Cortex of kidney (tissue), 1 donor: ENCODE measurements at places on chromosomes 7 and 10.

GRCh38 chr10:28796606-28797512, 119.5 kb downstream of the BAMBI start:
- no peak for DNase-seq

GRCh38 chr10:33126742-33127141, 168.7 kb upstream of the ITGB1 start:
- DNase-seq = no peak

DNA sequence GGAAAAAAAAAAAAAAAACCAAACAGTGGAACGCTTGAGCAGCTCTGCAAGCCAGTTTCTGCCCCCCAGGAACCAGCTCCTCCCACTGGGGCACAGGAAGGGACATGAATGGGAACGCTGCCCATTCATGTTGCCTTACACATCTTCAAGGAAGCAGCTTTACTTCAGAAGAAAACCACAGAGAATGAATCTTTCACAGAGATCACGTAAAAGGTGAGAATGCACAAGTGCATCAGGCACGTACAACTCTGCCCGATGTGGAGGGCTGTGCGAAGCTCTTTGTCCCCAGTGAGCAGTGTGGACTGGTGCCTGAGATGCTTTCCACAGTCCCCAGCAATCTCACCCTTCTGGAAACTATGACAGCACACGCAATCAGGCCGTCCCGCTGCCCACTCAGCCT, 106.2 kb downstream of the DLG5 start:
- DNase-seq = no peak

DNA sequence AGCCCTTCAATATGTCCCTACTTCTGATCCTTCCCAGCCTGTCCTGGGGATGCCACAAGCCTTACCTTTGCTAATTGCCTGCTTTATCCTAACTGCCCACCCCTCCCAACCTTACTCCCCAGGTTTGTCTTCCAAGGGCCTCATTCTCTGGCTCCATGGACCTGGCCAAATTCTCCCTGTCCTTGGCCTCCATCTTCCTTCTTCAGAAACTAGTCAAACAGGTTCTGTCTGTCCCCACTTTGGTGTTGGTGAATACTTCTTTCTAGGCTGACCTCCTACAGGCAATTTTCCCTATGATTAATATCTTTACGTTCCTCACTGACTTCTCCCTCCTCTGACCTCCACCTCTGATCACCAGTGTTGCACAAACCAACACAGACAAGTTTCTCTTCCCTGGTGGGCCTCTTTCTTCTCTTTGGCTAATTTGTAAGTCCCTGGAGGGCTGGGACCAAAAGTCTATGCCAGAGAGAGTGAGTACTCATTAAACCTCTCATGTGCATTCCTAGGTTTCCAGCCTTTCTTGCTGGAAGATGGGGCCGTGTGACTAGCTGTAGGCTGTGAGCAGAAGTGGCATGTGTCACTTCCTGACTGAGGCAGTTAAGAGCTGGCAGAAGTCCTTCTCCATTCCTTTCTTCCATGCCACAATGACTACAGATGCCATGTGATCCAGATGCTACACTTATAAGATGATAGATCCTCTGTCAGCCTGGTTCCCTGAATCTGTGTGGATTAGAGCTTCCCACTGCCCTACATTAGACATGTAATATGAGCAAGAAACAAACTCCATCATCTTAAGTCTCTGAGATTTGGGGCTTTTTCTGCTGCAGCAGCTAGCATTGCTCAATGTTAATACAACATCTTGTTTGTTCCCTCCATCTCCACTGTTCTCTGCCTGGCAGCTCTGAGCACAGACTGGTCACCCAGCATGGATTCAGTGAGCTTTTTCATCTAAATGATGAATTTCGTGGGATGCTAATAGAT, 382.7 kb downstream of the RPS24 start:
- no peak for DNase-seq

DNA sequence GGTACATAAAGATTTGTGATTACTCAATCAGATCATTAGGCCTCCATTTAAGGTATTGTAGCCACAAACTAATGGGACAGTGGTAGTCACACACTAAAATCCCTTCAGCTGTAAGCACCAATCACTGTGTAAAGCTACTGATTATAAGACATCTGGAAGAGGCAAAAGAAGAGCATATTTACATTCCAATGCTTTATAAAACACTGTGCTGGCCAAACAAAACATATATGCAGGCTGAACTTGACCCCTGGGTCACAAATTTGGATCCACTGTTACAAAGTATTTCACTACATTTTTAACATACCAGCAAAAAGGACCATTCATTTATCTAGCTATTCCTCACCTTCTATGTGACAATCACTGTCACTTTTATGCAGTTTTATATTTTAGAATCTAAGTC, 41.4 kb upstream of the ANLN start:
- DNase-seq = no peak

DNA sequence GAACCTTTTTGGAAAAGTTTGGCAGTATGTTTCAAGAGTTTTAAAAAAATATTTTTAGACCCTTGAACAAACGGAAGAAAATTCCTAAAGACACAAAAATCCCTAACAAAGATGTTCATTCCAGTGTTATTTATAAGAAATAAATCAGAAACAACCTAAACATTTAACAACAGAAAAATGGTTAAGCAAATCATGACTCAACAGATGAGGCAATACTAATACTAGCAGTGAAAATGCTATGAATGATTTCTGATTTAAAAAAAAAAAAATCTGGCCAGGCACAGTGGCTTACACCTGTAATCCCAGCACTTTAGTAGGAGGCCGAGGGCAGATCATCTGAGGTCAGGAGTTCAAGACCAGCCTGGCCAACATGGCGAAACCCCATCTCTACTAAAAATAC, 61.0 kb downstream of the ARHGAP12 start:
- DNase-seq = no peak

- no peak for DNase-seq
Measured at GRCh38 chr7:80859272-80859970, 59.4 kb downstream of the SEMA3C start.

DNA sequence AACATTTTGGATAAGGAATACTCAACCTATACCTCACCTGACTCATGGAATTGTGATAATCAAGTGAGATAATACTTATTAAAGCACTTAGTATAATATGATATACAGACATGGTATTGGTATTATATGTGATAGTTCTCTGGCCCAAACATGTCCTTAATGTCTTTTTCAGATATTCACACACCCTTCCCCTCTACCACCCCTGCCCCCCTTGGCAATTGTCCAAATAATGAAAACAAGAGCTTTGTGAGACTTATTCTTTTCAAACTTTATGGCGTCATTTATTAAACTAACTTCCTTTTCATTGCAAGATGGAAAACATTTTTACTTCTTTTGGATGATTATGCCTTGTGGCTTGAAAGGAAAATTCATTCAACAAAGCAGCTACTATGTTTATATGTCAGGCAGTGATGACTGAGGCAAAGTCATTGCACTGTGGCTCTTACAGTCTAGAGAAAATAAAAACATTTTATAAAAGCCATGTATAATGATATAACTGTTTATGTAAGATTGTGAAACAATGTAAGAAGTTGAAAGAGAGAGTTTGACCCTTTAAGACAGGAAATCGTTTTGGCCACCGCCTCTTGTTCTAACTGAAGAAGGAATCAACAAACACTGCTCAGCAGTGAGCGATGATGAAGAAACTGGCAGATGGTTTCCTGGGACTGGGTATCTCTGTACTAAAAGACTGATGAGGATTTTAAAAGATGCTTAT, 27.4 kb downstream of the MINPP1 start:
- DNase-seq = no peak

DNA sequence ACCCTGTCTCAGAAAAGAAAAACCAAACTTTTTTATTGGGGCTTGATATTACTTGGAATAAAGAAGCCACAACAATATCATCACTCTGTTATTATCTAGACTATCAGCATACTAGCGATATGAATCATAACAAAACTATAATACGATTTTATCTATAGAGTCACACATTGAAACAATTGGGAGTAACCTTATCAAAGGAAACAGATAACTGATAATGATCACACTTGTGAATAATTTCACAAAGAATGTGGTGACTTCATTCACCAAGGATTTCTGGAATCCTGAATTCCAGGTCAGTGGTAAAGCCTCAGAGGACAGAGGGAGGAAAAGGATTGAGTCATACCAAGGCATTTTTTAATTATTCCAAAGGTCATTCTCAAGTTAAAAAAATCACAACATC, 32.1 kb upstream of the NMT2 start:
- no peak for DNase-seq

DNA sequence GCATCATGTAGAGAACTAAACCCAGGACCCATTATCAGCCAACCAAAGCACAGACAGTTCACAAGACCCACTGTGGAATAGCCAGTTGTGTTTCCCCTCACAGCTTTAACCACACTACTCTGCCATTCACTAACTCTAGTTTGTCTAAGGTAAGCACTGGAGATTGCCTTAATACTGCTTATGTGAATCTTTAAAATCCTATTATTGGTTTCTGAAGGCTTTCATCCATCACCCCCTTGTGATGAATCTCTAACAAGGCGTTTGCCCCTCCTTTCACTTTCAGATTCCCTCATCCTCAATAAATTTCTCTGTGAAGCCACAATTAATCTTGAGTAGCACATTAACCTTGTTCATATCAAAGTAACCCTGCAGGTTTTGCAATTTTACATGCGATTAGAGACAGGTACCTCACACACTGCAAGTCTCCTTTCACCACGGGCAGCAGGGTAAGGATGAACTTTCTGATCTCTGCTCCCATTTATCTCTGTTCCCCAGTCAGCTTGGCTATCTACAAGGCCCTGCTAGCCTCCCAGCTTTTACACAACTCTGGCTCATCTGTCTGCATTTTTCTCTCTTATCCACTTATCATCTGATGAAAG, 785.6 kb downstream of the REEP3 start:
- DNase-seq = no peak

- no peak for DNase-seq
Measured at GRCh38 chr10:117757086-117757720, 214.7 kb downstream of the EMX2 start.

GRCh38 chr10:79184145-79184625, 115.4 kb downstream of the ZMIZ1 start:
- DNase-seq = no peak

DNA sequence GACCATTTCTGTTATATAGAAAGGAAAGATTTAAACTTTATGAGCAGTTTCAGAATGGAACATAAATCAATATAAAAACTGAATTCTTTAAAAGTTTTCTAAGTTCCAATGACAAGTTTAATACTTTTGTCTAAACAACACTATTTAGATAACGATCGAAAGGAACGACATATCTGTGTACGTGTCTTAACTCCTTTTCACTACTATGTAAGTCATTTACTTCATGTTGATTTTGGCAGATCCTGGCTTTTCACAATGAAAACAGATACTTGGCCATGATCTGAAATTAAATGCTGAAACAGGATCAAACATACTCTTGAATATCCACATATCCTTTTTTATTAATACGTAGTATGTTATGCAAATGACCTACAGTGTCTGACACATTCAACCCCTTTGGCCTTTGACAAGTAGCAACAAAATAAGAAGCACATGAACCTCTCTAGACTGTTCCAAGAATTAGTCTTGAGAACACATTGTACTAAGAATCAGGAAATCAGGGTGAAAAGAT, 41.9 kb downstream of the RNLS start:
- DNase-seq = no peak

- no peak for DNase-seq
Measured at GRCh38 chr10:8874972-8875371, 820.5 kb downstream of the GATA3 start.

DNA sequence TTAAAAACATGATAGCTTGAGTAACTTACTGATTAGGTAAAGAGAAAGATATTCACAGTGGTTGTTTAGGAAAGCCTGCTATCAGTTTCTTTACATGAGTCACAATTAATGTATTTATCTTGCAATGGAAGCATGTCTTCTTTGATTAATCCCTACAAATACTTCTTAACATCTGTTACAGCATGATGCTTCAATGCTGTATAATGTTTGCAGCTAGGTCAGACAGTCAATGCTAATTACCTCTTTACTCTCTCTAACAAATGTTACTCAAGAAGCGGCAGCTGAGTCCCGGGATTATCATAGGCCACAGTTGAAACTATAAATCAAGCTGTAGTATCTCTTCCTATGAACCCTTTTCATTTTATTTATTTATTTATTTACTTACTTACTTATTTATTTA, 33.2 kb downstream of the ACBD5 start:
- no peak for DNase-seq

DNA sequence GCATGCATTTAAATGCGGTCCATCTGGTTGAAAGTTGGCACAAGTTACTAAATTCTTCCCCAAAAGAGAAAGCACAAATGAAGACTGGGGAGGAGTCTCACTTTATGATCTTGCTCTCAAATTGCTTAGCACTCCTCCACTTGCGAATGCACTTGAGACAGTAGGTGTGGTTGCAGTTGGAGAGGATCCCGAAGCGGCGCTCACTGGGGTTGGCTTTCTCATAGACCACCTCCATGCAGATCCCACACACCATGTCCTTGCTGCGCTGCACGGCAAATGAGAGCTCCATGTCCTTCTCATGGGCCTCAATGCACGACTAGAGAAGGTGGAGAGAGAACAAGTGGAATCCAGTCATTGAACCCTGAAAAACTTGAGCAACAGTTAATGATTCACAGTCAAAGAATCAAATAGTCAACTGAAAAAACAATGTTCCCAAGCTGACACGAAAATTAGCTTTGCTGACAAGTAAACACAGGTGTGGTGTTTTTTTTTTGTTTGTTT, 22.7 kb downstream of the MKRN1 start:
- DNase-seq = no peak

- no peak for DNase-seq
Measured at GRCh38 chr7:33196221-33196620, 66.9 kb downstream of the BBS9 start.

GRCh38 chr10:5159126-5159525, 25.8 kb downstream of the AKR1C8 start:
- DNase-seq = no peak

- DNase-seq = no peak
Measured at GRCh38 chr7:134502463-134503371, 24.6 kb upstream of the AKR1B10 start.

DNA sequence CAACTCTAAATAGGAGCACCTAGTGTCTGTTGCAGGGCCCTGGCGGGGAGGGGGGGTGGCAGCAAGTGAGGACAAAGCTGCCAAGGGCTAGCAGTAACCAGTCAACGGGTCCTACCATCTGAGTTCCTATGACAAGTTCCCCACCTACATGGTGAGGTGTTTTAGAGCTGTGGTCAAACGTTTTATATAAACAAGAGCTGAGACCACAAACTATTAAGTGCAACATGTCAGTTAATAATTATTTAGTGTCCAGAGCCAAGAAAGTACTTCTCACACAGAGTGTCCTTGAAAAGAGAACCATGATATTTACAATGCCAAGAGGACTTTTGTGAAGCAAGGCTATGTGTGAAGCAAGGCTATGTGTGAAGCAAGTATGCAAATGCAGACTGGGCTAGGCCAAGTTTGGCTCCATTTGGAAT, 434.7 kb downstream of the TNS3 start:
- no peak for DNase-seq

GRCh38 chr7:118945911-118946682, 721.6 kb downstream of the ANKRD7 start:
- no peak for DNase-seq
